ENCODE measurements at places on chromosomes 1 and 21.

GRCh38 chr1:40844887-40845878, 17.0 kb downstream of the CITED4 start:
- no peak for DNase-seq

DNA sequence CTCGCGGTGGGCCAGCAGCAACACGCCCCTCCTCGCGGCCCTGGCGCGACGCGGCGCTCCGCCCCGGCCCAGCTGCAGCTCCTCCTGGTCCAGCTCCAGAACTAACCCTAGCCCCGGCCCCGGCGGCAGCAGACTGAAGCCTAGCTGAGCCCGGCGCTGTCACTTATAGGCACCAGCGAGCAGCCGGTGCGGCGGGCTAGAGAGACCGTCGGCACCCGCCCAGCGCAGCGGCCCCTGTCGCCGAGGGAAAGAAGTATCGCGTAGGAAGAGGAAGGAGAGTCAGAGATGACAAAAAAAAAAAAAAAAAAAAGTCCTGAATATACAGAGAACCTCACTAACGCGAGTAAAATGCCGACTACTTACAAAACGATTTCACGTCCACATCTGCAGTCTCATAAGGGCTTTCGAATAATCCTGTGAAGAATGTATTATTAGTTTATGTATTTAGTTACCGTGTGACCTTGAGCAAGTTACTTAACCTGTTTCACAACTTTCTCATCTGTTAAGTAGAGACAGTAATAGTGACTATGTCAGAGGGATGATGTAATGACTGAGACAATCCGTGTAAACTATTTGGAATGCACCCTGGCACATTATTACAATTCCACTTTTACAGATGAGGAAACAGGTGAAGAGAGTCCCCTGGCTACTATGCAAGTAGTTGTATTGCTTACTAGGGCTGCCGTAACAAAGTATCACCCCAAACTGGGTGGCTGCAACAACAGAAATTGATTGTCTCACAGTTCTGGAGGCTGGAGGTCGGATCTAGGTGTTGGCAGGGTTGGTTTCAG, at the start of gene SLC9A1:
TSS of gene SLC9A1 (minus strand) at position 135 of the 791 bp plus-strand sequence. CDS start 791 bp downstream, outside the sequence.
- peak; percentile 81 for DNase-seq

DNA sequence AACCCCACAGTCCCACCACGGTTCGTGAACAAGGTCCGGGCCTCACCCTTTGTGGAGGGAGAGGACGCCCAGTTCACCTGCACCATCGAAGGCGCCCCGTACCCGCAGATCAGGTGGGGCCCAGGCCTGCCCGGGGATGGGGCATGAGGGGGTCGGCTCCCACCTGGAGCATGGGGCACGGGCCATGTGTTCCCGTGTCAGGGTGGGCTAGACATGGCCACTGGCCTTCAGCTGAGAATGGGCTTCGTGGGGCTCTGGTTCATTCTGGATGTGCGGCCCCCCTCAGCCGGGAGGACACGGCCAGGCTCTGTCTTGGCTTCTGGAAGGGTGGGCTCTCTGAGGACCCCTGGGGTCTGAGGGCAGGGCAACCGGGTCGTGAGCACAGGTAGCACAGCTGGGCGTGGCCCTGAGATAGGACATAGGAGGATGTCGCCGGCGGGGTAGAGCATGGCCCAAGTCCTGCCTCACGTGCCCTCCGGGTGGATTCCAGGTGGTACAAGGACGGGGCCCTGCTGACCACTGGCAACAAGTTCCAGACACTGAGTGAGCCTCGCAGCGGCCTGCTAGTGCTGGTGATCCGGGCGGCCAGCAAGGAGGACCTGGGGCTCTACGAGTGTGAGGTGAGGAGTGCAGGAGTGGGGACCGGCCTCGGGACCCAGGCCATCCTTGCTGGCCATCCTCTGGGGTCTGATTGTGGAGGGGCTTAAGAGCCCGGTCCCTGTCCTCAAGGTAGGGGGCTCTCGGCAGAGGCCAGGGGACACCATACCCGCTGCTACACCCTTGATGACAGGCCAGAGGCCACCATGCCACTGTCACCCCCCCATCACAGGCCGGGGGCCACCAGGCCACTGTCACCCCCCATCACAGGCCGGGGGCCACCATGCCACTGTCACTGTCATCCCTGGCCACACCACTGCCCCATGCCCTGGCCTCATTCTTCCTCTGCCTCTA, 55.5 kb downstream of the TRIM11 start:
- no peak for DNase-seq

GRCh38 chr21:46128106-46128932, 27.1 kb downstream of the FTCD start:
- DNase-seq = no peak

GRCh38 chr1:200660719-200661118, 9.0 kb downstream of the DDX59 start:
- DNase-seq = no peak

DNA sequence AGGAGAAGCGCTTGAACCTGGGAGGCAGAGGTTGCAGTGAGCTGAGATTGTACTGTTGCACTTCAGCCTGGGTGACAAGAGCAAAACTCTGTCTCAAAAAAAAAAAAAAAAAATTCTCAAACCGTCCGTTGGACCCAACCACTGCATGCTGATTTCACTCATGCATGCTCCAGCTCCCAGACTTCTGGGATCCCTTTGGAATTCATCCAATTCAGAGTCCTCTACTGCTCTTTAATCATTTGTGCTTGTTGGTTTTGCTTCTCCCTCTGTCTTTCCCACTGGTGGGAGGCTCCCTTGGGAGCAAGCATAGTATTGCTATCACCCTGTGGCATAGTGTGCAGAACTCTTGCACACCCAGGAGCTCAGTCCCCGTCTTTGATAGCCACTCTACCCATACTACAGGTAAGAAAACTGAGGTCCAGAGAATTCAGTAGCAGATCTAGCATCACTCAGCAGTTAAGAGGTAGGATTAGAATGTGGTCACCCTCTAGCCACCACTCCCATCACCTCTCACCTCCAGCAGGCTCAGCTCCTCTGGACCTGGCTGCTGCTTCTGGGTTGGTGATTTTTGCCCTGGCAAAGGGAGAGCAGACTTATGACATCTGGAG, 3.1 kb upstream of the LMNA start:
- DNase-seq = no peak

- DNase-seq = no peak
Measured at GRCh38 chr1:2277741-2278488, 49.8 kb downstream of the SKI start.

- no peak for DNase-seq
Measured at GRCh38 chr1:3651930-3652547, at the start of gene TP73. Gene TP73 (plus strand): TSS chr1:3652516. CDS start chr1:3682366, 29,850 bp downstream.

- no peak for DNase-seq
Measured at GRCh38 chr21:34979383-34979782, 69.7 kb downstream of the RUNX1 start.

DNA sequence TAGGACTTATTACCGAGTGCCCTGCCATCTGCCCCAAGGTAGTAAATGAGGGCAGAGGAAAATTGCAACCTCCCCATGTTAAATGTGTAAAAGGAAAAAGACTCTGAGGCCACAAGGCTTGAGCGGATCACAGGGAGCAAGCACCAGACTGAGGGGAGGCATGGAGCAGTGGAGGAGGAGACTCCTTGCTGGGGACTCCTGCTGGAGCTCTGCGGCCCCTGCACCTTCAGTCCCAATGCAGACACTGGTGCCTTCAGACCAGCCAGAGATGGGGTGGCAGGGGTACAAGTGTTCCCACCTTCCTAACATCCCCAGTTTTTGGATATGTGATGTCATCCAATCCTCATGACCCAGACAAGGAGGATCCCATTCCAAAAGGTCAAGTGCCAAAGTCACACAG, 128.4 kb upstream of the NGF start:
- no peak for DNase-seq

DNA sequence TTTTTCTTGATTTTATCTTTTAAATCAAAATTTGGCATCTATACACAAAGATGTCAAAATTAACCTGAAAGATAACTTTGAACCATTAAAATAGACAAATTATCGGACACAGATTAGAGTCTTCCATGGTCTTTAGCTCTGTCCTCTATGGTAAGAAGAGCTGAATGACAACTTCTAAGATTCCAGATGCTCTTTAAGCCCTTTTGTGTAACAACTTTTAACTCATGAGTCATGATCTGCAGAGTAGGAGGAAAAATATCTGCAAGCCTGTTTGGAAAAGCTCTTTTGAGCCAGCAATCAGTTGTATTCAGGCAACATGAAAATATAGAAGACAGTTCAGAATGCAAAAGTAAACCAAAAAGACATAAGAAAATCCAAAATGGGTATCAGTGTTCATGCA, 37.8 kb downstream of the TTC13 start:
- DNase-seq = no peak

DNA sequence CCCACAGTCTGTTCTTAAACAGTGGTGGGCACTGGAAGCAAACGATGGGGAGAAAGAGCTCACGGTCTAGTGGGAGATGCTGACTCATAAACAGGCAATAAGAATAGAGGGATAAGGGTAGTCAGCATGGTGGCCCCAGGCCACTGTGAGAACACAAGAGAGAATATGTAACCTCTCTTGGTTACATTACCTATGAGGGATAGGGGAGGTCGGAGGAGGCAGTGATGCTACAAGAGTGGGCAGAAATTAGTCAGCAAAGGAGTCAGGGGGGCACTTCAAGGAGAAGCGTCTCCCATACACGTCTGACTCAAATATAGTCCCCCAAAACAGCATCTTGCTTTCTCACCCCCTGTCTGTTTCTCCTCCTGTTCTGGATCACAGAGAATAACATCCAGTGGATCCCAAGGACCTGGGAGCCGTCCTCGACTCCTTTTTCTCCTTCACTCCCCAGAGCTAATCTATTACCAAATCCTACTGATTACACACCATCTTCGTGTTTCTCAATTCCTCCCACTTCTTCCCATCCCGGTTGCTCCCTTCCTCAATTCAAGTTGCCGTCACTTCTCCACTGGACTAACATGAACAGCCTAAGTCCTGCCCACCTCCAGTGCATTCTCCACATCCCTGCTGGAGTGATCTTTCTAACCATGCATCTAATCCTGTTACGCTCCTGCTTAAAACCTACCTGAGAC, 2.1 kb downstream of the SLAMF8 start:
- DNase-seq = no peak

- no peak for DNase-seq
Measured at GRCh38 chr1:2127187-2128145, 67.1 kb downstream of the FAAP20 start.

DNA sequence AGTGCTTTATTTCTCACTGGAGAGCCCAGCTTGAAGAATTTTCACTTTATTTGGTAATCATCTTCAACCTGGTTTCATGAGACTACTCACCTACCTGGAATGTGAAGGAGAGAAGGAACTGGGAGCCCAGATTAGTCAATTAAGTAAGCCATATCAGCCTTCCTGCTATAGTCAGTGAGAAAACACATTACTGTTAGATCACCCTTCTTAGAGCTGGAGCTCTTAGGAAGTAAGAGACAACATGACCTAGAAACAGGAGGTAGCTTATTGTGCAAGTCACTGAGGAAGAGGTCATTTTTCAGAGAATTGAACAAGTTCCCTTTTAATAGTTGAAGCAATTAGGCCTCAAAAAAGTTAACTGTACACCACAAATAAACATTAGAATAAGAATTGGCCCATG, 49.2 kb upstream of the TEKT2 start:
- no peak for DNase-seq

DNA sequence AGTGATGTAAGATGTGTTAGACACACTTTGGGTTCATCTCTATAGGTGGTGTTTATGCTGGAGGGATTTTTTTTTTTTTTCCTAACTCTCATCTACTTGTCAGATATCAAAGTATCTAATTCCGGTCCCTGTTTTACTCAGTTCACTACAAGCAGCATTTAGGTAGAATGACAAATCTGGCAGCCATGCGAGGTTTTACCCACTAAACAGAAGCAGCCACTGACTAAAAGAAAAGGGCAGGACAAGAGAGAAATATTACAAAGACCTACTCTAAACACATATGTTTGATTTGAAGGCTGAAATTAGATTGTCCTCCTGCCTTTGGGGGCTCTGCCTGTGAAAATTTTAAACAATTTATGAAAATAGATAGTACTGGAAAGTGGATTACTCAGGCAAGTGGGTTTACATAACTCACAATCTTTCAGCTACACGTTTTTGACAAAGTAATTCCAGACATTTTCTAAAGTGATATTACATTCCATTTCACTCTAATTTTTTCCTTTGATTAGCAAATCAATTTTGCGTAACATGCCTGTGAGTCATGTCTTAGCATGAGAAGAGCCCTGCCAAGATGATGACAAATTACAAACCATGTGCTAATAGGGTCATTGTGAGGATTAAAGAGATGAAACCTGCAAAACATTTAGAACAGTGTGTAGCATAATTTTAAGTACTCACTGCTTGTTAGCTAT, 172.6 kb downstream of the PLA2G4A start:
- no peak for DNase-seq

DNA sequence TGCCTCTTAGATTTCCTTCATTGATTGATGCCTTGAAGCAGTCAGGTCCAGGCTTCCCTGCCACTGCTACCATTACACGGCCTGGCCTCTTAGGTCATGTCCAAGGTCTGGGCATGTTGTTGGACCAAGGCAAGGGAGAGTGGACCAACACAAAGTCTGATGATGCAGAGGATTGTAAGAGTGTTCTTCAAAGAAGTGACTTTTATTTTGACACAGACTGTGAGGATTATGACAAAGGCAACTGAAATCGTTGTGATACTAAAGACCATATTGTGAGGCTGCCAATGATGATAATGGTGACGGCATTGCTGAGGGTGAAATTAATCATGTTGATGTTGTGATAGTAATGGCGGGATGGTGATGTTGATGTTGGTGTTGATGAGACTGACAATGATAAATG, 149.5 kb downstream of the GRIK3 start:
- no peak for DNase-seq

DNA sequence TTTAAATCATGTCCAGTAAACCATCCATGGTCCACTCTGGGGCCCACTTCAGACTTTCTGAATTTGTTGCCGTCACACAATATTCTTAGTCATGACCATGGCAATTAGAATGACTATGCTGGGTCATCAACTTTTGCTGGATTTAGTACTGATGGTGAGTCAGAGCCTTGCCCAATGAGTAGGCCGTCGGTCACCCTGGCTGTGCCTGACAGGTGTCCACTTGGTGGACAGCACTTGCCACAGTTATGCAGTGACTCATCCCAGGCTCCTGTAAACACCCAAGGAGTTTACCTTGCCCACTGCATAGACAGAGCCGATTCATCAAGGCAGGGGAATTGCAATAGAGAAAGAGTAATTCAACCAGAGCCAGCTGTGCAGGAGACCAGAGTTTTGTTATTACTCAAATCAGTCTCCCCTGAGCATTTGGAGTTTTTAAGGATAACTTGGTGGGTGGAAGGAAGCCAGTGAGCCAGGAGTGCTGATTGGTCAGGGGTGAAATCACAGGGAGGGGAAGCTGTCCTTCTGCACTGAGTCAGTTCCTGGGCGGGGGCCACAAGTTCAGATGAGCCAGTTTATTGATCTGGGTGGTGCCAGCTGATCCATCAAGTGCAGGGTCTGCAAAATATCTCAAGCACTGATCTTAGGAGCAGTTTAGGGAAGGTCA, 333.8 kb downstream of the PTPRU start:
- DNase-seq = no peak

DNA sequence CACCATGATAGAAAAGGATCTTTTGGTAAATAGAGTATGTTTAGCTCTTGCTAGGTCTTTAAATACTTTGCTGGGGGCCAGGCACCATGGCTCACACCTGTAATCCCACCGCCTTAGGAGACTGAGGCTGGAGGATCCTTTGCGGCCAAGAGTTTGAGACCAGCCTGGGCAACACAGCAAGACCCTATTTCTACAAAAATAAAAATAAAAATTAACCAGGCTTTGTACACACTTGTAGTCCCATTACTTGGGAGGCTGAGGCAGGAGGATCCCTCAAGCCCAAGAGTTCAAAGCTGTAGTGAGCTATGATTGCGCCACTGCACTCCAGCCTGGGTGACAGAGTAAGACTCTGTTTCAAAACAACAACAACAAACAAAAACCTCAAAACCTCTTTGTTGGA, 1.1 kb upstream of the KCNE2 start:
- no peak for DNase-seq

GRCh38 chr1:108816049-108816893, 40.6 kb downstream of the AKNAD1 start:
- DNase-seq = peak; percentile 95
